ENCODE measurements at places on chromosomes 1 and 21.

- no peak for DNase-seq
Observed at GRCh38 chr1:212040629-212041412, 5.3 kb downstream of the DTL start.

GRCh38 chr1:53385276-53386225 lies 57.7 kb upstream of the LRP8 start:
- no peak for DNase-seq

DNA sequence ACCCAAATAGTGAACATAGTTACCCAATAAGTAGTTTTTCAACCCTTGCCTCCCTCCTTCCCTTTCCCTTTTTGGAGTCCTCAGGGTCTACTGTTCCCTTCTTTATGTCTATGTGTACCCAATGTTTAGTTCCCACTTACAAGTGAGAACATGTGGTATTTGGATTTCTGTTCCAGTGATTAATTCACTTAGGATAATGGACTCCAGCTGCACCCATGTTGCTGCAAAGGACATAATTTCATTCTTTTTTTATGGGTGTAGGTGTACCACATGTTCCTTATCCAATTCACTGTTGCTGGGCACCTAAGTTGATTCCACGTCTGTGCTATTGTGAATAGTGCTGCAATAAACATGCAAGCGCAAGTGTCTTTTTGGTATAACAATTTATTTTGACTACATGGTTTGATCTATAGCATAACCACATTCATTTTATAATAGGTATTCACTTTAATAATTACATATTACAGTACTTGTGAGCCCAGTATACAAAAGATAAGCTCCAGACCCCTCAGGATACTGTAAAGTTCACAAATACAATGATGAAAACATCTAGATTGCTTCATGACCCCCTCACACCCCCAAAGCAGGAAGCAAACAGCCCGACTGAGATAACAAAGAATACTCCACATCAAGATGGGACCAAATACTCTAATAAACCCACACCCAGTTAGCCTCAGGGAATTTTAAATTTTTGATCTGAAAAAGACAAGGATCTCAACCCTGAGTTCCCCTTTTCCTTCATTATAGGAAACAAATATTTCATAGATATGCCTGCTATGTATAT lies 45.3 kb downstream of the PUM1 start:
- no peak for DNase-seq

- DNase-seq, result no peak
Observed at GRCh38 chr1:168497376-168497950, 46.3 kb downstream of the XCL2 start.

DNA sequence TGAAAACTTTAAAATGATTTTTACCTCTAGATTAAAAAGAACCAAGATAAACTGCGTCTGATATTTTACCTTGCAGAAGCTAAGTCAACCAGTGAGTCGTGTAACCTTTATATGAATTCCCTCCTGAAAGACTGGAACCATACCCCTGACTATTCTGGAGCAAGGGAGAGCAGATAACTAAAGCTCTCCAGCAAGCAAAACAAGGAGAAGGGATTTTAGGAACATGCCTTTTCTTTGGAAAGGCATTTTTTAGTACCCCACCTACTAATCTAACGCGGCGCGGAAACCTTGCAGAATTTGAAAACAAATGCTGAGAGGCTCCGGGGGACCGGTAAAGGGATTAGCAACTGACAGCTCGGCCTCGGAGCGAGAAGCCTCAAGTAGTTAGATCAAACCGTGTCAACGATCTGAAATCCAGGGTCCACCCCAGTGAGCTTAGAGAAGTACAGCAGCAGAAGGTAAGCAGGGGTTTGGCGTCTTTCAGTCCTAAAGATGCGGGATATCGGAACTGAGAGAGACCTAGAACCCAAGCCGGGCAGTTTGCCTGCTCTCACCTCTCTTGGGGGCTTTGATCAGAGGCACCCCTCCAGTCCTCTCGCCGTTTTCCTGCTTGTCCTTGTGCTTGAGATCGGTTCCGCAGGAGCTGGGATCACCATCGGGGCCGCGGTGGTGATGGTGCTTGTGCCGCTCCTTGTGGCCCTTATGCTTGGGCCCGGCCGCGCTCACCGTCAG lies 954 bp downstream of the RSBN1 start:
- no peak for DNase-seq

- DNase-seq, result no peak
Observed at GRCh38 chr1:176073524-176074157, 133.4 kb downstream of the COP1 start.

DNA sequence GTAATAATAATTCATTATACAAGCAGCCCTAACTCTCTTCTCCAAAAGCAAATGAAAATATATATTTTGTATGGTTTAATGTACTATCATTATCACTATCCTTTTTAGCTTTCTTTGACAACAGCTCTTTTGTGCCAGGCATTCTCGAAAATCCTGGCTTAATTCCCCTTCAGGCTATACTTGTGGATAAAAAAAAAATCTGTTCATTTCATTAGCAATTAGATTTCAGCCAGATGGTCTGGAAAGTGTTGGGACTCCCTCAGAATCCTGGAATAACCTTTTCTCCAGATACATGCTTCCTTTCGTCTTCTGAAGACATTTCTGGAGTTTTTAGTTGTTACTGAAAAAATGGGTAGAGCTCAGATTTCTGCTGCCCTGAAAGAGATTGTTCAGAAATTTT lies 83.4 kb upstream of the PLPPR4 start:
- no peak for DNase-seq

- no peak for DNase-seq
Observed at GRCh38 chr1:175792136-175792535, 48.7 kb upstream of the TNR start.

- no peak for DNase-seq
Observed at GRCh38 chr1:76254104-76255030, 179.8 kb downstream of the ST6GALNAC3 start.

DNA sequence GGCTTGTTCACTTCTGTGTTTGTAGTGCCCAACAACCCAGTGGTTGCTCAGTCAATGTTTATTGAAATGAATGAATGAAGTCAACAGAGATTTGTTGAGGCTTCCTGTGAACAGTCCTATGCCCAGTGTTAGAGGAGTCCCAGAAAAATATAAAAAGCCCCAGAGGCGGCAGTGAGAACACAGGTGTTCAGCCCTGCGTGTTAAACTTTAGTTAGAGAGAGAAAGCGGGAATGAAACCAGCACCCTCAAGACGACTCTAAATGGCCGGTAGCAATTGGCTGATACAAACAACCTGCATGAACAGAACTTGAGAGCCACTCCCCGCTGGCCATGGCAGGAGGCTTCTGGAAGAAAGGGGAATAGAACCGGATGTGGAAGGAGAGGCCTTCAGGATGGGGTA lies 22.6 kb downstream of the TMEM51 start:
- DNase-seq, result no peak

DNA sequence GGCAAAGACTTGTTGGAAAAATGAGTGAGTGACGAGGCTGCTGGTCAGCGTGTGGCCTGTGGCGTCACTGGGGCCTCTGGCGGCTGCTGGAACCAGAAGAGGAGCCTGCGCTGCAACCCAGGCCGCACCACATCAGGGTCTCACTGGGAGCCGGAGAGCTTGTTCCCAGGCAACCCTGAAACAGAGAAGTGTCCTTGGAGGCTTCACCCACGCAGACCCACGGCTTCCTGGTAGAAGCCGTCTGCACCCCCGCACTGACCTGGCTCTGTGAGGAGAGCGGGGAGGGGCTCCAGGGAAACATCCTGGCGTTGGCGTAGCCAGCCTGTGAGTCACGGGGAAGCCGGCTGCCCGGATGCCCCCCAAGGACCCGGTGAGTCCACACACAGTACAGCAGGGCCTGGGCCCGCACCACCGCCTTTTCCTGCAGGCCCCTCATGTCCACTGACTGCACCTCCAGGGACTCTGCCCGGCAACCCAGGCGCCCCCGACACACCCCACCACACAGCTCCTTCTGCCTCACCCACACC lies 57.4 kb downstream of the COL6A1 start:
- no peak for DNase-seq

- no peak for DNase-seq
Observed at GRCh38 chr1:75641325-75641724, 30.4 kb upstream of the SLC44A5 start.

DNA sequence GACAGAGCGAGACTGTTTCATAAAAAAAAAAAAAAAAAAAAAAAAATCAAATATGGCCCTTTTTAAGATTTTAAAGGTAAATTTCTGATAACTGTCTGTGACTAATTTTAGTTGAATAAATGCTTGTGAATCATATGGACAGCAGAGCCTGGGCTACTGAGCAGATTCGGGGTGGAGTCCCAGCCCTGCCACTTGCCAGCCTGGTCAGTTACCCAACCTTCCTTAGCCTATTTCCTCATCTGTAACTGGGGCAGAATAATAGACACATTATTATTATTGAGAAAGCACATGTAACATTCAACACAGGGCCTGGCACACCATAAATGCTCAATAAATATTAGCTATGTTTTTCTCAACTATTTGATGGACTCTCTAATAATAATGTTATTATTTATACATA lies 11.2 kb upstream of the H3-3A start:
- no peak for DNase-seq

DNA sequence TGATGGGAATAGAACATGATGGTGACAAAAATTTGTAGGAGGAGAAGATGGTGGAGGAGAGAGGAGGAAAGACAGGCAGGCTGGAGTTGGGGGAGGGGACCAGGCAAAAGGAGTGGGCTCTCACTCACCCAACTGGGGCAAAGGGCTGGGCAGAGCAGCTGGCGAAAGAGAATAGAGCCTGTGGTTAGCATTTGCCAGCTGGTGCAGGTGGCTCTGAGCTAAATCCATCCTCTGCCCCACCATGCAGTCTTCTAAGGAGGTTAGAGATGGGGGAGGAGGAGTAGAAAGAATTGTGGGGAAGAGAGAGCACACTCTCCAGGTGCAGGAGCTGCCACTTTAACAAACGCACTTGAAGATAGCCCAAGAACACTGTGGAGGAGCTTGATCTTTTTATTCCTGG lies 27.6 kb upstream of the SLAMF1 start:
- no peak for DNase-seq

DNA sequence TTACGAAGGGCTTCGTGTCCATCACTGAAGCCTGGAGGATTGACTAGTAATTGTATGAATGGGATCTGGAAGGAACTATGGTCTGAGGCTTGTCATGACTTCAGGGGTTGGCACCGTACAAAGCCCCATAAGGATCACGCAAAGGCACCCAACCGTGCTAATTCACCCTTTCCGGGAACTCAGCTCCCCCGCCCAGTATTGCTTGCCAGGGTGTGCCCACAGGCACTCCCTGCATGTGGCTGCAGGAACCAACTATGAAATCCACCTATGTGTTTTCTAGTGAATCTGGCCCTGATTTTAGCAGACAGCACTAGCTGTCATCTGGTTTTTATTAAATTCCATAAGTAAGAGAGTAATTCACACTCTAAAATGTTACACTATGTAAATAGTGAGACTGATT lies 139.2 kb downstream of the TM2D1 start:
- no peak for DNase-seq

DNA sequence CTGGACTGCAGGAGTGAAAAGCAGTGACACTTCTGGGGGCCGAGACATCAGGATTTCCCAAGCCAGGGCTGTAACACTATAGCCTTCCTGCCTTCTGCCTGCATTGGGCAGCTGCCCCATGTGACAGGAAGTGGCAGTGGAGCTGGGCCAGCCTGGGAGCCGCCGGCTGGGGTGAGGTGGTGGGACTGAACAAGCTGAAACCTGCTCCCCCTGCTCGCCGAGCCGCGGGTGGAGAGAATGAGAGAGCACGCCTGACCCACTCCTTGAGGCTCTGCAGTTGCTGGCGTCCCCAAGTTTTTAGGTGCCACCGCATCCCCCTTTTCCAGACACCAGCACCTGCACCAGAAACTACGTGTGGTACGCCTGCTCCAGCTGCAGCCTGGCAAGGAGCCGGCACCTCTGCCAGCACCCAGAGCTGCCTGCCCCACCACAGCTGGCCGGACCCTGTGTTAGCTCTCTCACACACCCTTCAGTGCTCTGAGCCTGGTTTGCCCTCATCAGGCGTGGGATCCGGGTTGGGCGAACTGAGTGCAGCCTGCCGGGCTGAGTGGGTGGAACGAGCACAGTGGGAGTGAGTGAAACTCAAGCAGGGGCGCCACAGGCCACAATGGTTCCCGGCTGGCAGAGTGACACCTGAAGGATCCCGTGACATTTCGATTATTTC lies 119.4 kb downstream of the AKT3 start:
- no peak for DNase-seq

- no peak for DNase-seq
Observed at GRCh38 chr1:13737398-13737797, 37.4 kb downstream of the PRDM2 start.

GRCh38 chr1:156694690-156694962 lies 10.8 kb downstream of the CRABP2 start:
- DNase-seq, result no peak

Data from stimulated activated CD8-positive, alpha-beta memory T cell treated with anti-CD3 and anti-CD28 coated beads, Interleukin-7, amount 100 ng/mL, for 1 hour (primary cell).